ENCODE measurements at places on chromosomes 6 and 20. TPM values are rescaled to one million over a fixed set of nuclear protein-coding genes. Genes with fewer than 3 reads are reported as not detected.
A peak's percentile ranks its signal among the peaks of the same experiment; 100 is the strongest.

DNA sequence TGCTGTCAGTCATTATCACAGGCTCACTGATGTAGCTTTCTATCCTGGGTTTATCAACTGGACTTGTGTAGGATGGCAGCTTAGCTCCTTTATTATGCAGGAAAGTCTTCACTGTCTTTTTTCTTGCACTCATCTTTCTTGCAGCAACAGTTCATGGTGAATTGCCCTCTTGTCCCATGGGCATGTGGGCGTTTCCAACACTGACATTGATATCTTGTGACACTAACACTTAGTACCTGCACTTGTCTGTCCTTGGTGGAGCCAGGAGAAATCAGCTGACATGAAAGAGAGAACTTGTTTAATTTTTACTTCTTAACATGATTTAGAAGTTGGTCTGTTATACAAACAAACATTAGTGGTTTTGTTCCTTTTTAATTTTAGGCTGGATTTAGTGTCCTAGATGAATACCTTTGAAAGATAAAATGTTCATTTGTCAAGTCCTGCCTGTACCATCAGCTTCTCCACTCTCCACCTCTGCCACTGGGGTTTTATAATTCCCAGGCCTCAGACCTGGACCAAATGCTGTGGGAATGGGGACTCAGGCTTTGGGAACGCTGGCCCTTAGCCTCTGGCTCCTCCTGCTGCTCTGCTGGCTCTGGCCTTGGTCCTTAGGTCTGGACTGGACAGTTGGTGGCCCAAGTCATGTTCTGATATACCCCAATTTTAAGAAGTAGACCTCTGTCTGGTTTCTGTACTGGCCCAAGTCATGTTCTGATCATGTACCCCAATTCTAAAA, 161.0 kb upstream of the LAMP5 start:
- H3K4me3 ChIP-seq: no peak overlapping the region
- H3K36me3 ChIP-seq: no peaks in the 10 kb centered on the region
- H3K27ac ChIP-seq: 0 out of 2 replicates have a peak overlapping the region, but pooled peaks have one; percentile 29
- DNase-seq: no peak
- H3K4me1 ChIP-seq: peaks cover 31% of the 10 kb centered on the region
- no peaks in the 10 kb centered on the region for H3K27me3 ChIP-seq

DNA sequence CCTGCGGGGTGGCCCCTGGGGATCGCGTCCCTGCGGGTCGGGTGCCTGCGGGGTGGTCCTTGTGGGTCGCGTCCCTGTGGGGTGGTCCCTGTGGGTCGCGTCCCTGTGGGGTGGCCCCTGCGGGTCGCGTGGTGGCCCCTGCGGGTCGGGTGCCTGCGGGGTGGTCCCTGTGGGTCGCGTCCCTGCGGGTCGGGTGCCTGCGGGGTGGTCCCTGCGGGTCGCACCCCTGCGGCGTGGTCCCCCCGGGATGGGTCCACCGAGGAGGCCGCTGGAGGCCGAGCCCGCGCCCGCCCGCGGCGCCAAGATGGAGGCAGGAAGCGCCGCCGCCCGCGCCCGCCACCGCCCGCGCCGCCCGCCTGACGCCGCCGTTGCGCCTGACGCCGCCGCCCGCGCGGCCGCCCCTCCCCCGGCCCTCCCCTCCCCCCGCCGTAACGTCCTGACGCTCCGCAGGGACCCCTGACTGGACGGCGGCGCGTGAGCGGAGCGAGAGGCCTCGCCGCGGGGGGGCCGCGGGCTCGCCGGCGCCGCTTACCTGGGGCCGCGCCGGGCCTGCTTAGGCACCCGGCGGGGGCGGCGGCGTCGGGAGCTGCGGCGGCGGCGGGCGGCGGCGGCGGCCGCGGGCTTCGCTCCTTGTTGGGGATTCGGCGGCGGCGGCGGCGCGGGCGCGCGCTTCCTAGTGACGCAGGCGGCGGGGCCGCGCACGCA, at the start of gene GMEB2:
Gene GMEB2, minus strand, starts transcription at position 678 of the 705 bp plus-strand sequence. CDS start 7,704 bp downstream, outside the sequence.
- no peak for DNase-seq
- H3K4me3 ChIP-seq: peak within 1 kb of the TSS; percentile 70
- H3K27ac ChIP-seq: peak within 1 kb of the TSS; percentile 97
- H3K4me1 ChIP-seq: peaks cover 22% of the 10 kb centered on the region
- H3K27me3 ChIP-seq: peaks cover 3% of the 10 kb centered on the region

DNA sequence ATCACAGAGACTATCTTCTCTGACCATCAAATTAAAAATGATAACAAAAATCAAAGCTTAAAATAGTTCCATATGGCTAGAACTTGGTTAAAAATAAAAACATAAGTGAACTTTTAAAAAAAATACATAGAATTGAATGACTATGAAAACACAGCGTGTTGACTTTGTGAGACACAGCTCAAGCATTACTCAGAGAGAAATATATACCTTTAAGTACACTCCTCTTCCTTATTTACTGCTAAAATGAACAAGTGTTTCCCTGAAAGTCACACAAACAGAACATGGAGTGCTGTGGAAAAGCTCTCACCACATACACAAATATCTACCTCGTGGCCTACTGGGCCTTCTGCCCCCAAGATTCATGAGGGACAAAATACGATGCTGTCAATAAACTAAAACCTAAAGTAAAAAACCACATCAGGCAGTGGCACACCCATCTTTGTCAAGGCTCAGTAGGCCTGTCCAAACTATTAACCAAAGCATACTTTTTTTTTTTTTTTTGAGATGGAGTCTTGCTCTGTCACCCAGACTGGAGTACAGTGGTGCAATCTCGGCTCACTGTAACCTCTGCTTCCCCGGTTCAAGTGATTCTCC, 7.5 kb downstream of the FAXC start:
- H3K27me3 ChIP-seq: no peaks in the 10 kb centered on the region
- H3K36me3 ChIP-seq: no peaks in the 10 kb centered on the region
- H3K27ac ChIP-seq: no peak overlapping the region
- no peak overlapping the region for H3K4me3 ChIP-seq
- no peak for DNase-seq

The AIF1 gene
- 5.4 TPM for total RNA-seq

DNA sequence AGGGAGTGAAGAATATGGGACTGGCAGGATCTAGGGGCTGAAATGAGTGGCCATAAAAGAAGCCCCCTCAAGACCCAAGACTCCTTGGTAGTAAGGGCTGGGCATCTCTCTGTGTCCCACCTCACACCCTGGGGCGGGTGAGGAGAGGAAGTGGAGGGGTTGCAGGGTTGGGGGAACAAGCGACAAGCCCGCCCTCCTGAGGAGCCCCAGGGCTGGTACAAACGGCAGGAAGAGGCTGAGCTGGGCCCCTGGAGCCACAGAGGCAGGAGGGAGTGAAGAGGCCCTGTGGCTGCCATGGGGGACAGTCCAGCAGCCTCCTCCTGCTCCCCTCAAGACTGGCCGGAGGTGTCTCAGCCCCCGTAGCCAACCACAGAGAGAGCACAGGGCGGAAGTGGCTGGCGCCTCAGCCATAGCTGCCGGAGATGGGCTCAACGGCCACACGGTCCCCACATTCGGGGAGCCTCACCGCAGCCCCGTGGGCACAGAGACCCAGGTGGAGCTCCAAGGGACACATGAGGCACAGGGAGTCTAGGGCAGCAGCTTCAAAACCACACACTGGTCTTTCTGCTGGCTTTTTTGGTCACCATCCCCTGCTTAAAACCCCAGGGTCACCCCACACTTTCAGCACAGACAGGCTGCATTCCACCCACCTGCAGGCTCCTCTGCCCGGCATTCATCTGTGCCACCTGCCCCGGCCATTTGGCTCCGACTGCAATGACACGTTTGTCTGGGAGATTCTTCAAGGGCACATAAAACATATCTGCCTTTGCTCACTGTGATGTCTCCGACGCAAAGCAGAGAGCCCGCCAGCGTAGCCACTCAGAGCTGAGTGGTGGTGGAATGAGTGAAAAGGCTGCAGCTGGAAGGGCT, 524 bp downstream of the C20orf203 start:
- H3K4me3 ChIP-seq: no peak overlapping the region
- peaks cover 42% of the 10 kb centered on the region for H3K4me1 ChIP-seq
- DNase-seq: peak; percentile 38
- H3K27ac ChIP-seq: peak overlapping the region; percentile 61
- no peaks in the 10 kb centered on the region for H3K36me3 ChIP-seq

The PSMF1 gene
- 97.3 TPM for total RNA-seq

GRCh38 chr6:10081957-10082356, 332.9 kb downstream of the TFAP2A start:
- H3K36me3 ChIP-seq: no peaks in the 10 kb centered on the region
- no peak overlapping the region for H3K4me3 ChIP-seq
- H3K27me3 ChIP-seq: no peaks in the 10 kb centered on the region
- H3K27ac ChIP-seq: no peak overlapping the region
- DNase-seq: no peak

GRCh38 chr6:45184937-45185336, 143.2 kb upstream of the RUNX2 start:
- peaks cover 25% of the 10 kb centered on the region for H3K4me1 ChIP-seq
- H3K36me3 ChIP-seq: peaks cover 5% of the 10 kb centered on the region
- DNase-seq: no peak
- no peak overlapping the region for H3K4me3 ChIP-seq
- peak overlapping the region; percentile 39 for H3K27ac ChIP-seq
- H3K27me3 ChIP-seq: no peaks in the 10 kb centered on the region

- H3K4me1 ChIP-seq: peaks cover 22% of the 10 kb centered on the region
- no peak for DNase-seq
- H3K36me3 ChIP-seq: no peaks in the 10 kb centered on the region
- 0 out of 2 replicates have a peak overlapping the region, but pooled peaks have one; percentile 1 for H3K27ac ChIP-seq
- H3K4me3 ChIP-seq: no peak overlapping the region
Observed at GRCh38 chr20:20020908-20021307, 3.7 kb downstream of the NAA20 start.

Measured in WTC11 (cell line).